Right renal cortex interstitium (tissue), 3 donors: ENCODE measurements at places on chromosomes 7 and 10.

DNA sequence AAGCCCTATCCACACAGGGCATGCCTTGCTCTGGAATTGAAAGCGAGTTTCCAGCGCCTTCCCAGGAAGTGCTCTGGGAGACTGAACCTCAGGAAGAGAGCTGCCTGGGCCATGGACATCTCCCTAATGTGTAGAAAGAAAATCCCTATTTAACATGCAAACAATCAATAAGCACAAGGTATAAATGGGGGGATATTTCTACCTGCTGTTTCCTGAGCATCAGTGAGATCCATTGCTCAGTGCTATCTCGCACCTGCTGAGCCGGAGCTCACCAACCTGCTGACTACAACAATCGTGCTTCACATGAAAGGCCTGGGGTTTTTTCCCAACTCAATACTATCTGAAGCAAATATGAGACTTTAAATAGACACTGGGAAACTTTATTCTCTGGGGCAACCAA lies 584.0 kb downstream of the GLRX3 start:
- no peak for DNase-seq

DNA sequence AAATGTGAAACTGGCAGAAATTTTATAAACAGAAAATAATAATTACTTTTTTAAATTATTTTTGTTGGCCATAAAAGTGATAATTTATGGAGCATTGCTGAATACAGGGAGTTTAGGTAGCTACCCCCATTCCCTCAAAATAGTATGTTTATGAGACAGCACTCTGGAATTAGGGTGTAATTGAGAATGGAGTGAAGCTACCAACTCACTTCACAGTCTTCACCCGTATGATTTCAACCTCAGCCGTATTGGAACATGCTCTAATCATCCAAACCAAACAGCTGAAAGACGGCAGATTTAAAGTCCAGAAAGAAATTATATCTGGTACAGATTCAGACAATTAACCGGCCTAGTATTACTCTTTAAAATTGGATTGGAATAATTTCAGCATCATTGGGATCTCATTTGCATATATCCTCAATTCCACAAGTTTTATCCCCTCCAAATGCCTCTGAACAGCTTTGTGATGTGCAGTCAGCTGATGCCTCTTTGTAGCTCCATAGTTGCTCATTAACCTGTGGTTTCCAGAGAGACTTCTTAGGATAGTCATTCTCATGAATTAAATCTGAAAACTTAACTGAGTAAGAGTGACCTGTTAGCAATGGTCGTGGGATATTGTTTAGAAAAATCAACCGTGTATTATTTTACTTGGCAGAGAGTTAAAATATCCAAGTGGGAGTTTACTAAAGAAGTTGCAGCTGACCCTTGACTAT lies 59.1 kb upstream of the GJD4 start:
- no peak for DNase-seq

DNA sequence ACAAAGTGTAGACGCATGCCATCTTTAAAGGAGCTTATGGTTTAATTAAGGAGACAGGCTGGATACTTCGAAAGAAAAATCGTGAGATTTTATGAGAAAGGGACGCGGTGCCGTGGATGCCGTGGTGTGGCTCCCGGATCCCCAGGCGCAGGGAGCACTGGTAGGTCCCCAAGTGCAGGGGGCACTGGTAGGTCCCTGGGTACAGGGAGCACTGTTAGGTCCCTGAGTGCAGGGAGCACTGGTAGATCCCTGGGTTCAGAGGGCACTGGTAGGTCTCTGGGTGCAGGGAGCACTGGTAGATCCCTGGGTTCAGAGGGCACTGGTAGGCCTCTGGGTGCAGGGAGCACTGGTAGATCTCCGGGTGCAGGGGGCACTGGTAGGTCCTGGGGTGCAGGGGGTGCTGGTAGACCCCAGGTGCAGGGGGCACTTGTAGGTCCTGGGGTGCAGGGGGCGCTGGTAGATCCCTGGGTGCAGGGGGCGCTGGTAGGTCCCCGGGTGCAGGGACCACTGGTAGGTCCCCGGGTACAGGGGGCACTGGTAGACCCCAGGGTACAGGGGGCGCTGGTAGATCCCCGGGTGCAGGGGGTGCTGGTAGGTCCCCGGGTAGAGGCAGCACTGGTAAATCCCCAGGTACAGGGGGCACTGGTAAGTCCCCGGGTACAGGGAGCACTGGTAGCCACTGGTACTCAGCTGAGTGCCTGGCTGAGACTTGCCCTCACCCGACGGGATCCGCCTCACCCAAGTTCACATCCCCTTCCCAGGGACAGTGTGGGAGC lies 14.1 kb downstream of the PRKAG2 start:
- no peak for DNase-seq

DNA sequence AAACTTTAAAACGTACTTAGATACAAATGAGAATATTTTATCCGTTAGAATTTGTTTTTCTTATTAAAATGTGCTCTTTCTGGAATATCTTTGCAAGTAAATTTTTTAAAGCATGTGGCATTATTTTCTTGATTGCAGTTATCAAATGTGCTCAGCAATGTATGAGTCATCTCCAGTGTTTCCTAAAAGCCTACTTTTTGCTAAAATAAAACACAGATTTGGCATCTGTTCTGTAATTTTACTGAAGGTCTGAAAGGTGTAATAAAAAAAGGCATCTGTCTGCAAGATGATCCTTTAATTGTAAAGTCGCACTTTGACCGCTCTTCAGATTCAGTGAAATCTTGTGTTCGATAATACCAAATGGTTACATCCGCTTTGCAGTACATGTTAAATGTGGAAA lies 3.4 kb downstream of the GNAT3 start:
- DNase-seq, result no peak

DNA sequence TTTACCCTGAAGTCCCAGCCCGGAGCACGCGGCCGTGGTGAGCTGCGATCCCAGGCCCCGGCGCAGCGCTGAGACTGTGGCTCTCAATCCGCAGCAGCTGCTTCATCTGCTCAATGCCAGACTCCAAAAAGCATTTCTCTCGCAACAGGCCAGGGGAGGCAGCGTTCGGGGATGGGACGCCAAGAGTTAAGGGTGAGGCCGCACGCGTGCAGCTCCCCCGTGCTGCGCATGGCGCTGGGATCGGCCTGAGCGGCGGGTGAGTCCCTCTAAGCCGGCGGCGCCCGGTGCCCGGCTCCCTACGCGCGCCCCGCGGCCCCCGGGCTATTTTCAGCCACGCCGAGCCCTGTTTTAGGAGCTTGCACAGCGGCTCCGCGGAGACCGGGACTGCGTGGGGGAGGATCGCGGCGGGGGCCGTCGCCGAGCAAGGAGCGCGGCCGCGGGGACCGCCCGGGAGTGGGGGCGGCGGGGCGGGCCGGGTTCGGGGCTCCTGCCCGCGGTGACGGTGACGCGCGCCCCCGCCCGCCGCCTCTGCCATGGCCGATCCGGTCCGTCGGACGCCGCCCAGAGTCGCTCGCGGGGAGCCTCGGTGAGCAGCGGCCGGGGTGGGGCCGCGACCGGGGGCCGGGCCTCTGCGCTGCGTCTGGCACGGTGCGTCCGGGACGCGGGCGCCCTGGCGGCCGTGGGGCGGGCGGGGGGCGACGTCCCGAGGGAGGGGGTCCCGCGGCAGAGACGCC lies 29.4 kb upstream of the JAKMIP3 start:
- peak; percentile 15 for DNase-seq

GRCh38 chr10:131898713-131899112 lies 2.1 kb upstream of the PPP2R2D start:
- no peak for DNase-seq

DNA sequence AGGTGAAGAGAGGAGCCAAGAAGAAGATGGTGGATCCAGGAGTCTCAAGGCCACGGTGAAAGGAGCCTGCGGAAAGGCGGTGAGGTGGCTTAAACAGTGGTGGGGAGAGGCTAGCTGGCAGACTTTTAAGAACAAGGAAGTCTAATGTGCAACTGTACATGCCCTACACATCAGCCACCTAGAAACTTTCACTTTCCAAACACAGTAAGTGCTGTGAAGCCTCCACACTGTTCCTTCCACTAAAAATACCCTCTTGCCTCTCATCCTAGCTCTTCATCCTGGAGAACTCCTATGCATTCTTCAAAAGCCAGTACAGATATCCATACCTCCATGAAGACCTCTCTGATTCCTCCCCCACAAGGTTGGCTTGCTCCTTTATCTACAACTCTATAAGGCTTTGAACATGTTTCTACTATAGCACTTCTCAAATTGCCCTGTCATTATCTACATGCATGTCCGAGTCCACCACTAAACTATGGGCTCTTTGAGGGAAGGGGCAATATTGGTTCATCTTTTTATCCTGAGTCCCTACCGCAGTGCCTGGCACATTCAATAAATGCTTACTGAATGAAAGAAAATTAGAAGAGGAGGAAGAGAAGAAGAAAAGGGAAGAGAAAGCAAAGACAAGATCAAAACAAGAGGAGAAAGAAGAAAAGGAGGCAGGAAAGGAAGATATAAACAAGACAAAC lies 54.2 kb downstream of the DNAJC12 start:
- DNase-seq, result no peak

GRCh38 chr7:42406358-42406757 lies 169.3 kb upstream of the GLI3 start:
- no peak for DNase-seq

- no peak for DNase-seq
Measured at GRCh38 chr10:94093286-94093905, 99.7 kb downstream of the PLCE1 start.

DNA sequence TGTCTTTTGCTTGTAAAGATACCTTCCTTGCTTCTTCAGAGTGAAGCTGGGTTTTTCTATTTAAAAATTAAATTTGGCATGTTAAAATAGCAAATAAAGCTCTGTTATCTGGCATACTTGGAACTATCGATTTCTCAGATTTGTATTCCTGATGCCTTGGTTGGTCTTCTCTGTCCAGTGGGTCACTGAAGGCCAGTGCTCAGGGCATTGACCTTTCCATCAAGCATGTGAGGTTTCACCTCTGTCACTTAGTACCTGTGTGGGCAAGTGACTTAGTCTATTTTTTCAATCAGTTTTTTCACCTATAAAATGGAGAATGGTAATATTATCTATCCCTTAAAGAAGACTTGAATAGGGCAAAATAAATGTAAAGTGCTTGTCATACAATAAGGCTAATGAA lies 311.3 kb downstream of the BICC1 start:
- no peak for DNase-seq

DNA sequence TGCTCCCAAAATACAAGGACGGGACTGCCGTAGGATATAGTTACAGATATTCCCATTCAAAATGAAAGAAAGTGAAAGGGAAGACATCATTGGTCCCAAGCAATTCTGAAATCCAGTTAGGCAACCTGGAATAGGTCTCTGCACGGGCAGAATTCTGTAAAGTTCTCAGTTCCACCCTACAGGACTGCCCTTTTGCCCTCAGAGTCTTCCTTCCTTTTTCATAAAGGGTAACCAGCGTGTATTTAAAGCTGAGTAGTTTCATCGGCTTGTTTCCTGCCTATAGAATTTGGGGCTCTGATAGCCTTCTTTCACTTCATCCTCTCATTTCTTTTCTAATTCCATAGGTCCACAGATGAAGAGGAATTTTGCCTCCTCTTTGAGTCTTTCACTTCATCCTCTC lies 20.0 kb downstream of the COPG2 start:
- DNase-seq, result no peak

- DNase-seq, result no peak
Measured at GRCh38 chr7:50706469-50706937, 76.2 kb downstream of the GRB10 start.

GRCh38 chr7:12297283-12298108 lies 86.4 kb downstream of the TMEM106B start:
- DNase-seq, result no peak

GRCh38 chr10:36808625-36809362 lies 316.6 kb upstream of the ANKRD30A start:
- no peak for DNase-seq

- no peak for DNase-seq
Measured at GRCh38 chr10:35640474-35640873, 1.6 kb downstream of the FZD8 start.

- DNase-seq, result no peak
Measured at GRCh38 chr10:99906470-99906869, 103.3 kb downstream of the DNMBP start.

DNA sequence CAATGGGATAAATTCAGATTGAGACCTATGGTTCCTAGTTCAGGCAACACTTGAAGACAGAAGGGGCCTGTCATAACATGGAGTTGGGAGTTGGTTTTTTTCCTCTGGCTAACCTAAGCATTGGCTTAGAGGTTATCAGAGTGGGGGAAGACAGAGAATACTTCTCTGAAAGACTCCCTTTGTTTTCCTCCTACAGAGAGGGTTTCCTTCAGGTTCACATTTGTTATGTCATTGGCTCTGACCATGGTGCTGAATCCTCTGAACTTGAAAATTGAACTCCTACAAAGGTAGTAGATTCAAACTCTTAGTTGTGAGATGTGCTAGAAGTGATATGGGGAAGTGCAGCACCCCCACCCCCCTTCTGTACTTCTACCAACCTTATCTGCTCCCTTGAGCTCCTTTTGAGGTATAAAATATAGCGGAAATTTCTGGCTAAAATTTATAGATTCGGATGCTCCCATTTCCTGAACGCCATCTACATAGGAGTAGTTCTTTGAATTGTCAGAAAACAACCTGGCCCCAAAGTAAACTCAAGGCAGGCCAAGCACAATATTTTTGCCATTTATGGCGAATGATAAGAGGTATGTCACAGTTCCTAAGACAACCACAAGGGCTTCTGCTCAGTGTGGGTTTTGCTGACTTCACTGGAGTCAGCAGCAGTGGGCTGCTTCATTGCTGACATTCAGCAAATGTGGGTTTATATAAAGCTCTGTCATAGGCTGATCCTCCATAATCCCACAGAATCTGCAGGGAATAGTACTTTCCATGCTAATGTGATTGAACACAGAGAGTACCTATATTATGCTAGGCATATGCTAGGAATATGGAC lies 131.6 kb upstream of the KLF14 start:
- DNase-seq, result peak; percentile 33

GRCh38 chr10:94016727-94017714 lies 23.3 kb downstream of the PLCE1 start:
- no peak for DNase-seq

GRCh38 chr7:111711426-111712065 lies 149.3 kb upstream of the IMMP2L start:
- no peak for DNase-seq

DNA sequence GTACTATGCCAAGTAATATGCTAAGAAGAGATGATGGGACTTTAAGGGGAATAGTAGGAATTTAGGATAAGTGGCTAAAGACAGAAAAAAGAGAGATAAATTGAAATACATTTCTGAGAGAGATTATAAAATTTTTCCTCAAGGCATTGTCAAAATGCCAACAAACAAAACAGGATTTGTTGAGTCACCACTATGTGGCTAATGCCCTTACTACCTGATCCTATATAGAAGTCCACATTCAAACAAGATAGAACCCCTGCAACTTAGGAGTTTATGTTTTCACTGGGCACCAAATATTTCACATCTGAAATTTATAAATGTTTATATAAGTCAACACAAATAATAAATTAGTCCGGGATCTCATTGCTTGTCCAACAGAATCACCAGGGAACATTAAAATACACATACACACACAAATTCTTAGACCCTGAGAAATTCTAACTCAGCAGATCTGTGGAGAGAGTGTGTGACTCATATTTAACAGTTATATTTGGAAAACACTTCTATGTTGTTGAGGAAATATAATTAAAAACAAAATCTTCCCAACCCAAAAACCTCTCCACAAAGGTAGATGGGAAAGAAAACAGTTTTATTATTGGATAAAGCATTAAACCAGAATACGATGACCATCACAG lies 154.3 kb downstream of the PPP1R3A start:
- DNase-seq, result no peak

- DNase-seq, result no peak
Measured at GRCh38 chr7:153475239-153475638, 577.0 kb upstream of the DPP6 start.

- DNase-seq, result peak; percentile 43
Measured at GRCh38 chr10:120514035-120514620, 57.1 kb downstream of the PLPP4 start.

GRCh38 chr10:126042354-126042753 lies 146.0 kb downstream of the FANK1 start:
- DNase-seq, result no peak

GRCh38 chr10:76868098-76868977 lies 769.3 kb downstream of the KCNMA1 start:
- DNase-seq, result no peak
